NCI-H2171 (cell line): ENCODE measurements at places on chromosomes 7 and 10.

DNA sequence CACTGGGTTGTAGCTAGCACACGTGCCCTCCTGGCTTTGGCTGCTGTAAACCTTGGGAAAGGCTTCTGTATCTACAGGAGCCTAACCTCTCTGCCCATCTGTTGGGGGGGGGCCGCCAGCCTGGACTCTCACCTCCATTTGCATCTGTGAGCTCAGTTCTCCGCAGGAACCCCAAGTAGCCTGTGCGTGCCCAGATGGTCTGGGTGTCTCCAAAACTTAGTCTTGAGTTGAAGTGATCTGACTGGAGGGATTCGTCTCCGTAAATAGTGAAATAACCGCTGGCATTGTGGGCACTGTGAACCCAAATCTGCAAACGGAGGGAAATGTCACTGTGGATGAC lies 147.9 kb downstream of the ZMYND11 start:
- no peak for DNase-seq

DNA sequence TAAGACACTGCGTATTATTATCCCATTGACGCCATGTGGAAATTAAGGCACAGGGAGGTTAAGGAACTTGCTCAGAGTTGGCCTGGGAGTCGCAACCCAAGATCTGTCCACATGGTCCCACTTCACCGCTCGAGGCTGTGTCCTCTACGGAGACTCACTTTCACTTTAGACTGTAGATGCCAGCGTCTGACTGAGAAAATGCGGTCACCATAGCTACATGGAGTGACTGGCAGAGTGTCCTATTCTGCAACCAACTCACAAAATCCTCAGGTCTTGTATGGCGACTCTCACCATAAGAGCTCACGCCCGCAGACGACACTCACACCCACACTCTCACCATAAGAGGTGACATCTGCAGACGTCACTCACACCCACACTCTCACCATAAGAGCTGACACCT lies 257.9 kb downstream of the PTPRN2 start:
- DNase-seq: no peak

- no peak for DNase-seq
Observed at GRCh38 chr7:137476937-137477336, 133.4 kb upstream of the PTN start.

GRCh38 chr7:22445140-22445743 lies 54.7 kb downstream of the STEAP1B start:
- DNase-seq: no peak

DNA sequence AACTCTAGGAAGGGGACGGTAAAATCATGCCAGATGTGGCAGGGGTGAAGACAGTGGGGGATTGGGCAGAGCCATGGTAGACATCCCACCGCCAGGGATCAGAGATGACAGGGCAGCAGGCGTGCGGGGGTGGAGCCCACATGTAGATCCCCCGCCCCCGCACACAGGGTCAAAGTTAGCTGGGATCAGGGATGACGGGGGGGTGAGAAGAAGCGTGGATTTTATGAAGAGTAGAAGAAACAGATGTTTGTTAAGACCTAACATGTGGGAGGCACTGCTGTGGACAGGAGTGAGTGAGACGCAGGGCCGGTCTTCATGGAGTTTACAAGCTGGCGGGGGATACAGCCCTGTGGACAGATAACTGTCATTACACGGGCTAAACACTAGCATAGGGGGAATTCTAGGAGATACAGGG lies 154.0 kb upstream of the KLF14 start:
- DNase-seq: no peak

GRCh38 chr7:143345428-143345900 lies 17.0 kb downstream of the FAM131B start:
- peak; percentile 1 for DNase-seq

DNA sequence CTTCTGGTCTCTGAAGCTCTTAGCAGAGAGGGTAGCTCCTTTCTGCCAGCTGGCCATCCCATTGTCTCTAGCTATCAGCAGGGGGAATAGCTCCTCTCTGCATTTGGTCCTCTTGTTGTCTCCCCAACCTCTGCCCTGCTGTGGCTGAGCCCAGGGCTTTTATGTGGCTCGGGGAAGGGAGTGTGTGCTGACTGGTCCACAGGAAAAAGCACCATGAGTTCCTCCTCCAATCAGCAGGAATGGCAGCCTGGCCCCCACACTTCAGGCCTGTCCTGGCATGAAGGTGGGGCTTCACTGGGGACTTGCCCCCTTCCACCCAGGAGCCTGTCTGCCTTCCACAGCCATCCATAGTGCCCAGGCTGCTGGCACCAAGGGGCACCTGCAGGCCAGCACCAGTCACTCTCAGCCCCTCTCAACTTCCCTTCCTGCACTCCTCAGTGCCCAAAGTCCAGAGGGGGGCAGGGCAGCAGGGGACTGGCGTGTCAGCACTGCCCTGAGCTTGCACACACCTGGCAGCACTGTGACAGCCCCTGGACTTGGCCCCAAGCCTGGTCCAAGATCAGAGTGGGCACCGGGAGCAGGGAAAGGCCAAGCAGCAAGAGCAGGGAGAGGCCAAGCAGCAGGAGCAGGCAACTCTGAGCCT lies 36.2 kb downstream of the NOLC1 start:
- no peak for DNase-seq

GRCh38 chr10:102310361-102311024 lies 65.2 kb downstream of the GBF1 start:
- DNase-seq: no peak

DNA sequence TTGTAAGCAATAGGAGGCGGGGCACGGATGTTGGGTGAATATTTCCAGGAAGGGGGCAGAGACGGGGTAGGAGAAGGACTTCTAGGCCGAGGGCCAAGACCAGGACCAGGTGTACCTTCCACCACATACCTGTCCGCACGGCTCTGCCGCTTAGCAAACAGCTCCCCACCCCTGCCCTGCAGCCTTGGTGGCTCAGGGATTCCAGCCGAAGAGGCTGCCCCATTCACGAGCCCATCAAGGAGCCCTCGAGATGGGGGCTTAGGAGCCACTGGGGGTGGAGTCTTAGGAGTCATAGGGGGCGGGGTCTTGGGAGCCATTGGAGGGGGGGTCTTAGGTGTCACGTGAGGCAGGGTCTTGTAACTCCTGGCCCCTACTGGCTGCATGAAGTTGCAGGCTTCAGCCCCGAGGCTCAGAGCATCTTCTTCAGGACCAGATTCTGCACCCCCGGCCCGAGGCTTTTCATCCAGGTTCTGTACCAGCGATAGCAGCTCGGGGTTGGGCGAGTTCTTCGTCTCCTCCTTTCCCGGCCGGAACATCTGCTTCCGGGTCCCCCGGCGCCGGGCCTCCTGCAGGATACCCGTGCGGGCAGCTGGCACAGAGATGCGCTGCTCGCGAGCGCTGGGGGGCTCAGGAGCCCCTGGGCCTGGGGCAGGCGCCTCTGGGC lies 6.1 kb upstream of the MYOZ1 start:
- peak; percentile 57 for DNase-seq

- no peak for DNase-seq
Observed at GRCh38 chr10:24862589-24862988, 89.8 kb downstream of the PRTFDC1 start.

GRCh38 chr10:96910488-96911395 lies 78.6 kb downstream of the LCOR start:
- DNase-seq: no peak
